Femur (tissue), 1 donor: ENCODE measurements at places on chromosomes 1 and 21.

DNA sequence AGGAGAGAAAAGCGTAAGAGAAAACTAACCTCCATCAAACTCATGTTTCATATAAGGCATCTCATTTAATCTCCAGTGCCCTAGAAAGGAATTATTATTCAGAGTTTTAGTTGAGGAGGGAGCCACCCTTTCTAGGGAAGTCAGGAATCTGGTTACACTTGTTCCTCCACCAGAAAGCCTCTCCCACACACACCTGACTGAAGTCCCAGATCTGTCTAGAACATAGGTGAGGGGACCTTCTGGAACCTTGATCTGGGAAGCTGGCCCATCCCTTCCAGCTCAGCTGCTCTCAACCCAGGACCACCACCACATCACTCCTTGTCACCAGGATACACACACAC lies 1.9 kb upstream of the DENND2D start:
- DNase-seq, result no peak

GRCh38 chr1:11462224-11462923 lies 16.6 kb upstream of the DISP3 start:
- DNase-seq, result no peak

GRCh38 chr1:56864430-56864829 lies 9.8 kb downstream of the C8A start:
- no peak for DNase-seq

GRCh38 chr1:207863893-207864535 lies 46.9 kb downstream of the CD34 start:
- DNase-seq, result no peak

DNA sequence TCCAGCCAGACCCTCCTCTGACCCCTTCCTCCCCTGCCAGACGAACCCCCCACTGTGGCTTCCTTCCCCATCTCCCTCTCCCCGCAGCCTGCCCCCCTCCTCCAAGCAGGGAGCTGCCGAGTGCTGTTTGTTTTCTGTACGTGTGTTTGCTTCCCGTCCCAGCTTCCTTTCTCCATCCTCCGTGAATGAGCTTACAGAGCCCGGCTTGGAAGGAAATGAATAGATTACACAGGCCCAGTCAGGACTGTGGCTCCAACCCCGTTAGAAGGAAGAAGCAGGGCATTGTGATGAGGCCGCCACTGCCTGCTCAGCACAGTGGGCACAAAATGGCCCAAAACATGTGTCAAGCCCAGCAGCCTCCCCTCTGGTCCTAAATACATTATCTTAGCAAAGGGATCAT lies 123.2 kb downstream of the IGSF21 start:
- no peak for DNase-seq

- DNase-seq, result no peak
Observed at GRCh38 chr1:54229281-54229891, 29.4 kb downstream of the MRPL37 start.
